ENCODE measurements at places on chromosomes 12 and 14. TPM values are rescaled to one million over a fixed set of nuclear protein-coding genes. Genes with fewer than 3 reads are reported as not detected.
A peak's percentile ranks its signal among the peaks of the same experiment; 100 is the strongest.

The BDKRB1 gene
- total RNA-seq, result not detected

DNA sequence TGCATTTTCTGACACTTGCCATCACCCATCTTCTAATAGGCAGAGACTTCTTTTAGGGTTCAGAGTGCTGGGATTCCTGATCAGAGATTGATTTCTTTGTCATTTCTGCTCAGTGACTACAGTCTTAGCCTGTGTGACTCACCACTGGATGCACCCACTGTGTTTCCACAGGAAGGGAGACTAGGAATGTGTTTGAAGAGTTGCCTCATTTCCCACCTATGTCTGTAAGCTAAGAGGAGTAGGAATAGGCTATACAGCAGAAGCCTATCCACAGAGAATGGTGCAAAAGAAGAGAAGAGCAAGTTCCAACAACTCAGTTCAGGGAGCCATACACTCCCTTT, 60.2 kb upstream of the ACTN1 start:
- DNase-seq, result no peak

The LRFN5 gene
- total RNA-seq, result 0.37 TPM

DNA sequence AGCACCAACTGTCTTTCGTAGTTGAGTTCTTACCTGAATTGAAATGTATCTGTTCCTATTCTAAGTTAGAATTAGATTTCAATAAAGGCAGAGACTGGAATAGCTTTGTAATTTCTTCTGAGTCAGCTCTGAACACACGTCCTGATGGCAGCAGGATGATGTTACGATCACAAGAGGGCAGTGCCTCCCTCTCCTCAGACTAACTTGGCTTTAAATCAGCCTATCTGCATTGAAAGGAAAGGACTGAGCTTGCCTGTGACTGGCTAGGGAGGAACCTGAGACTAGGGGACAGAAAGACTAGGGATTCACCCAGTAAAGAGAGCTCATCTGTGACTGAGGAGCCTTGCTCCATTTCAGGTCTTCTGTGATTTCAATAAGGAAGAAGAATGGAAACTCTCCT, 323.7 kb upstream of the OR4E1 start:
- no peak for DNase-seq

DNA sequence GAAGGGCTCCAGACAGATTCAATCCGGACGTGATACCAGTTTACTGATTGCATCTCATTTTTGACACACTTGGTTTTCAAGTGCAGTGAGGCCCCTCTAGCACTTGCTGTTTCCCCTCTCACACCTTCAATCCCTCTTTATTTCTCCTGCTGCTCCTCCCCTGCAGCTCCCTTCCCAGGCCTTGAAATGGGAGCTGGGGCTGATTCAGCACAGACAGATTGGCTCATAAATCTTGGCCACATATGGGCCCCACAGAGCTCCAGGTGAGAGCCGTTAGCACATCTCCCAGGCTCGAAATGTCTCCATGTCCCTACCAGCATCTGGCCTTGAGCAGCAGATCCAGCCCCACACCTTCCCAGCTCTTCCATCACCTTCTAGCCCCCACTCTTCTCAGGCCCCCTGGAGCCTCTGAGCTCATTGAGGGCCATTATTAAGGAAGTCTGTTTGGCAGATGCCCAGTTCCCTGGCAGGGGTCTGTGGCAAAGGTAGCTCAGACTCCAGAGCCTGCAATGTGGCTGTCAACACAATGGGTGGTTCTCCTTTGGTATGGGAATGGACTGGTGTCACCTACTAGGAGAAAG, 220.3 kb upstream of the FKBP4 start:
- DNase-seq, result no peak

The MMP17 gene
- total RNA-seq, result 0.47 TPM

The TMEM63C gene
- total RNA-seq, result 1.9 TPM

DNA sequence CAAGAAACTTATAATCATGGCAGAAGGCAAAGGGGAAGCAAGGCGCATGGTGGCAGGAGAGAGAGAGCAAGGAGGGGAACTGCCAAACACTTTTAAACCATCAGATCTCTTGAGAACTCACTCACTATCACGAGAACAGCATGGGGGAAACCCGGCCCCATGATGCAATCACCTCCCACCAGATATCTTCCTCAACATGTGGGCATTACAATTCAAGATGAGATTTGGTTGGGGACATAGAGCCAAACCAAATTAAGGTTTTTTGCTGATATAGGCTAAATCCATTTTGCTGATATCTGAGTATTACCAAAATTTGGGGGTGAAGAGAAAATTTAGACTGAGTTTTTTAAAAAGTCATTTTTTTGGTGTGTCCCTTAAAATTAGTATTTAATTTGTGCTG, 54.9 kb upstream of the TMX1 start:
- no peak for DNase-seq

GRCh38 chr12:26786865-26787514, 46.0 kb downstream of the ITPR2 start:
- DNase-seq, result no peak

GRCh38 chr12:121133838-121134237, 1.2 kb downstream of the P2RX7 start:
- DNase-seq, result no peak

GRCh38 chr12:75756111-75756510, 244.7 kb upstream of the KRR1 start:
- DNase-seq, result no peak

DNA sequence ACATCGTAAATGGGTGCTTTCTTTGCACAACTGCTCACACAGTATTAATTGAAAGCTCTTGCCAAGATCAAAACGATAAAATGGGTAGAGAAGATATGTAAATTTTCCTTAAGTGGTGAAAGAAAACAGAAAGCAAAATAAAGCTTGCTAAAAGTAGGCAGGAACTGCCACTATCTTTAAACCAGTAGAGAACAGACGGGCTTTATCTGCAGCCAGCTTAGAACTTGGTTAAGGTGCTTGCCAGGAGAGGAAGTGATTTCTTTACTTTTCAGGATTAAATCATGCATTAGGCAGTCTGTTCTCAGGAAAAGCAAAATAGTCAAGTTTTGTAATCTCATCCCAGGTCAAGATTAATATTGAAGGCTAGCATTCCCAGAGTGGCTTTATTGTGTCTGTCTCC, 56.9 kb upstream of the CCDC175 start:
- DNase-seq, result no peak

The LRP6 gene
- 27.3 TPM for total RNA-seq

GRCh38 chr12:13764748-13765147, 216.7 kb downstream of the GRIN2B start:
- DNase-seq, result no peak

DNA sequence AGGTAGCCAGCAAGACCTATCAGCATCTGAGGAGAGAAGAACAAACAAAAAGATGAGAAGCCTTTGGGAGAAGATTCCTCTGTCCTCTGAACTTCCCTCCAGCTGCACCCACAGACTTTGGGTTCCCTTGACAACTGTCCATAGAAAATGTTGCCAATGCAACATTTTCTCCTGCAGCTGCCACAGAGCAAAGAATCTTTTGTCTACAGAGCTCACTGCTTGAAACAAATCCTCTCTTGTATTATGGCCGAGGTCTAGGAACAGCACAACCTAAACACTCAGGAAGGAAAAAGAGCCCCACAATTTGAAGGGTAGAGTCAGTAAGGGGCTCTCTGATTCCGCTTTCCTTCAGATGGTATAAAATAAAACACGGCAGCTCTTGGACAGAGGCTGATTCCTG, 14.3 kb downstream of the POMT2 start:
- DNase-seq, result no peak

The FGF6 gene
- not detected for total RNA-seq

DNA sequence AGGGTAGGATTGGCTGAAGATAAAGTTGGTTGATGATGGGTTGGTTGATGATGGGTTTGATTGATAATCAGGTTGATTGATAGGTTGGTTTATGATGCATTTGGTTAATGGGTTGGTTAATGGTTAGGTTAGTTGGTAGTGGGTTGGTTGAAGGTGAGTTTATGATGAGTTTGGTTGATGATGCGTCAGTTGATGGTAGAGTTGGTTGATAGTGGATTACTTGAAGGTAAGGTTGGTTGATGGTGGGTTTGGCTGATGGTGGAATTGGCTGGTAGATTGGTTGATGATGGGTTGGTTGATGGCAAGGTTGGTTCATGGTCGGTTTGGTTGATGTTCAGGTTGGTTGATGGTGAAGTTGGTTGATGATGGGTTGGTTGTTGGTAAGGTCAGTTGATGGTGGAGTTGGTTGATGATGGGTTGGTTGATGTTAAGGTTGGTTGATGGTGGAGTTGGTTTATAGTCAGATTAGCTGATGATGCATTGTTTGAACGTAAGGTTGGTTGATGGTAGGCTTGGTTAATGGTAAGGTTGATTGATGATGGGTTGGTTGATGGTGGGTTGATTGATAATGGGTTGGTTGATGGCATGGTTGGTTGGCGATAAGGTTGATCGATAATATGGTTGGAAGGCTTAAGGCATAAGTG, 146.4 kb downstream of the ADGRD1 start:
- DNase-seq, result no peak

DNA sequence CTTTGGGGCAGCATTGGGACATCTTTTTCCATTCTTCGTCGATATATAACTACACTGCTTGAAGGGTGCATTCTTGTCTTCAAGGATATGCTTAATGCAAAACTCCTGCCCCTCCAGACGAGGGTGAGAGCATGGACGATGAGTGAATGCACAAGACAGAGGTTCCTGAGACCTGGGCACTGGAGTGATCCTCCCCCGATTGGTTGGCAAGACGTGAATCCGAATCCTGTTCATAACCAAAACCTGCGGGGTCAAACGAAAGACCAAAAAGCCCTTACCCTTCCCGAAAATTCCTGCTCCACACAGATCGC, 684 bp downstream of the KANSL2 start:
- DNase-seq, result no peak

The ING4 gene
- 30.1 TPM for total RNA-seq

The PLEKHD1 gene
- 0.37 TPM for total RNA-seq

The GYS2 gene
- total RNA-seq, result not detected

DNA sequence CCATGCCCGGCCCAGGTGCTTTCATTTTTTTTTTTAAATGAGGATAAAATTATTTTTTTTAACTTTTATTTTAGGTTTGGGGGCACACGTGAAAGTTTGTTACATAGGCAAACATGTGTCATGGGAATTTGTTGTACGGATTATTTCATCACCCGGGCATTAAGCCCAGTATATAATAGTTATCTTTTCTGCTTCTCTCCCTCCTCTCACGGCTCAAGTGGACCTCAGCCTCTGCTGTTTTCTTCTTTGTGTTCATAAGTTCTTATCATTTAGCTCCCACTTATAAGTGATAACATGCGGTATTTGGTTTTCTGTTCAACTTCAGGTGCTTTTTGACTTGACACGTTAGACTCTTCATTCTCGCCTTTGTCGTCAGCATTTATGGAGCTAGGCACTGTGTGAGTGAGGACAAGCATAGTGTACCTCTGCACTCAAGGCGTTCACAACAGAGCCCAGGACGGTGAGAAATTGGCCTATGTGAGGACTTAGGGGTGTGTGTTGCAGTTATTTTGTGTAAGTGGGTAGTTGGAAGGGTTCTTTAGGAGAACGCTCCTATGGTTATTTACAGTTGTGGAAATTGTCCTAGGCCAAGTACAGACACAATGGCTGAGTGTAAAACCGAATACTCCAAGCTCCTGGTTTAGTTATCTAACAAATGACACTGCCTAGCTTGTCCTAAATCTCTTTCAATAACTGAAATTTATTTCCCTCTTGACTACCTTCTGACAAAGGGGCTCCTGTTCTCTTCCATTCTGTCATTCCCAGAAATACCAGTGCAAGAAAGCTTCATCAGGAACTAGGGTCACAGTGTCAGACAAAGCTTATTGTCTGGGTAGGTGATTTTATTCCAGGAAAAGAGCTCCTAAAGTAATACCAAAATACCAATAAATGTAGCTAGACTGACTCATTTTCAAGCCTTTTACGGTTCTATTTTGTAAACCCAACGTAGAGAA, 200.5 kb upstream of the PRICKLE1 start:
- DNase-seq, result no peak

The BTBD7 gene
- 25.5 TPM for total RNA-seq

DNA sequence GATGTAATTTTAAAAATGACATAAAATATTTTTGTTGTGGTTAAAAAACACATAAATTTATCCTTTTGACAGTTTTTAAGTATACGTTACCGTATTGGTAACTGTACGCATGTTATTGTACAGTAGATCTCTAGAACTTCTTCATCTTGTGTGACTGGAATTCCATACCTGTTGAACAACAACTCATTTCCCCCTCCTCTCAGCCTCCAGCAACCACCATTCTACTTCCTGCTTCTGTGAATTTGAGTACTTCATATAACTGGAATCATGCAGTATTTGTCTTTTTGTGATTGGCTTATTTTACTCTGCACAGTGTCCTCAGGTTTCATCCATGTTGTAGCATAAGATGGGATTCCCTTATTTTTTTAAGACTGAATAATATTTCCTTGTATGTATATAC, 113.6 kb upstream of the ATF1 start:
- DNase-seq, result no peak

- peak; percentile 71 for DNase-seq
These were observed 972 bp downstream of the SAMD4A start for GRCh38 chr14:54567639-54568561.

GRCh38 chr14:32254952-32255679, 52.0 kb upstream of the RNU6-8 start:
- peak; percentile 67 for DNase-seq

GRCh38 chr14:80172375-80173051, 38.8 kb downstream of the DIO2 start:
- no peak for DNase-seq

The CKAP4 gene
- 37.5 TPM for total RNA-seq

- no peak for DNase-seq
These were observed 94.6 kb upstream of the SCAF11 start for GRCh38 chr12:46084666-46085631.

The DENR gene
- 23.2 TPM for total RNA-seq

Data from left ventricle myocardium superior (tissue), 1 donor.